ENCODE measurements at places on chromosomes 3 and 15. TPM values are rescaled to one million over a fixed set of nuclear protein-coding genes. Genes with fewer than 3 reads are reported as not detected.

TNIK gene
- 26.6 TPM for total RNA-seq

- DNase-seq = no peak
Measured at GRCh38 chr3:45773072-45773471, 23.3 kb downstream of the SLC6A20 start.

BNIP2 gene
- 115 TPM for total RNA-seq

GPR27 gene
- 2.7 TPM for total RNA-seq

DNA sequence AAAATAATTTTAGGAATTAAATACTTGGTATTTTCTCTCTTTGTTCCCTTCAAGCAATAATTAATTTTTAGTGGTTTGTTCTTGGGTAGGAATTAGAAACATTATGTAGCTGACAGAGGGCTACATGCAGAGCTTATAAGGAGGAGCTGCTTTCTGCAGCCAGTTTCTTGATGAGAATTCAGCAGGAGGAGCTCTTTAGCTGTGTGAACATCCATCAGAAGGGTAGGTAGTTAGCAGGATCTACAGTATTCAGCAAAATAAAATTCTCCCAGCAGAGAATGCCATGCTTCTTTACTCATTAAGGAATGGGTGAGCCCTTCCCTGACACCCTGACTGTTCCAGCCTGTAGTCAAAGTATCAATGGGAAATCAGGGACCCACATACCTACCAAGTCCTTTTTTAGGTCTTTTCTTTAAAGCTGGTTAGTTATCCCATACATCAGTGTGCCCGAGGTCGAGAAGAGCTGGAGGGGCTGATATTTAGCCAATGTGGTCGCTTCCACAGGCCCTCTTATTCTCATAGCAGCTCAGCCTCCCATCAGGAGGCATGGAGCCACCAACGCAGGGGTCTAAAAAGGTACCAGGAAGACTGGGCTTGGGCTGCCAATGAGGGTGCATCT is 54.0 kb downstream of the KCNAB1 start:
- DNase-seq = no peak
